ENCODE measurements at places on chromosomes 7 and 10.
A peak's percentile ranks its signal among the peaks of the same experiment; 100 is the strongest.

DNA sequence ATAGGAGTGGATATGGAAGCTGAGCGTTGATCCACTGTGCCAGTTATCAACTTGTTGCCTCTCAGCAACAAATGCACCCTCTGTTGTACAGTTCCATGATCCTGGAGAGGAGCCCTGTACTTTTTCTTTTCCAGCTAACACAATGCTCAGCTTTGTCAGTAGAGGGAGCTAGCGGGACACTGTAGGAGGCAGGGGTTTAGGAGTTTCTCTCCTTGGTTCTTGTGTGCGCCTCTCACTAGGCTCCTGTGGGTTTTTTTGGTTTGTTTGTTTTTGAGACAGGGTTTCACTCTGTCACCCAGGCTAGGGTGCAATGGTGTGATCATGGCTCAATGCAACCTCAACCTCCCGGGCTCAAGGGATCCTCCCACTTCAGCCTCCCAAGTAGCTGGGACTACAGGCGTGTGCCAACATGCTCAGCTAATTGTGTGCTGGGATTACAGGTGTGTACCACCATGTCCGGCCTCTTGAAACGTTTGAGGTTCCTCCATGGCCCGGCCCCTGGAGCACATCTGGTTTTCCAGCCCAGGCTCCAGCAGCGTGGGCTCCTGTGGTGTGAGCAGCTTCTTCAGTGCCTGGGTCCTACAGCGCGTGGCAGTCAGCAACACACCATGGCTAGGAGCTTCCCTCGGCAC is 12.0 kb upstream of the MARVELD1 start:
- DNase-seq: peak; percentile 35

GRCh38 chr7:152108359-152108758 is 82.9 kb downstream of the GALNT11 start:
- no peak for DNase-seq

DNA sequence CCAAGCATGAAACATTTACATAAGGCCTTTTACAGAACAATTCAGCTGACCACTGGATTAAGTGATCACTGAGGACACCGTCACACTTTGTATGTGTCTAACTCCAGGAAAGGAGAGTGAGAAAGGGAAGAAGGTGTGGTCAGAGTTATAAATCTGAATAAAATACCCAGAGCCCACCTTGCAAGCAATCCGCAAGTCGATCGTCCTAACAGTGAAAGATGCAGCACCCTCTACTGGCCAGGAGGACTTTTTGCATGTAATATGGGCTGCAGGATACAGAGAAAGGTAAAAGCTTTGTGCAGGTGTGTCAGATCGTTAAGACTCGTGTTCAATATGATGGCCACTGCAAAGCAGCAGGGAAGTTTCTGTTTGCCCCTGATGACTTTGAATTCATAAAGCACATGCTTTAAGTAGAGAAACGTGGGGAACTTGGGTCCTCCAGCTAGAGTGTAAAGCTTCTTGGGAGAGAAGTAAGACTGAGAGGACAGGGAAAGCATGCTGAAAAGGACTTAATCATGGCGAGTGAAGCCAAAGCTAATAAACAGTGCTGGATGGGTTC is 68.5 kb upstream of the BMPER start:
- DNase-seq: no peak

GRCh38 chr10:89351412-89351779 is 23.6 kb downstream of the IFIT3 start:
- no peak for DNase-seq

DNA sequence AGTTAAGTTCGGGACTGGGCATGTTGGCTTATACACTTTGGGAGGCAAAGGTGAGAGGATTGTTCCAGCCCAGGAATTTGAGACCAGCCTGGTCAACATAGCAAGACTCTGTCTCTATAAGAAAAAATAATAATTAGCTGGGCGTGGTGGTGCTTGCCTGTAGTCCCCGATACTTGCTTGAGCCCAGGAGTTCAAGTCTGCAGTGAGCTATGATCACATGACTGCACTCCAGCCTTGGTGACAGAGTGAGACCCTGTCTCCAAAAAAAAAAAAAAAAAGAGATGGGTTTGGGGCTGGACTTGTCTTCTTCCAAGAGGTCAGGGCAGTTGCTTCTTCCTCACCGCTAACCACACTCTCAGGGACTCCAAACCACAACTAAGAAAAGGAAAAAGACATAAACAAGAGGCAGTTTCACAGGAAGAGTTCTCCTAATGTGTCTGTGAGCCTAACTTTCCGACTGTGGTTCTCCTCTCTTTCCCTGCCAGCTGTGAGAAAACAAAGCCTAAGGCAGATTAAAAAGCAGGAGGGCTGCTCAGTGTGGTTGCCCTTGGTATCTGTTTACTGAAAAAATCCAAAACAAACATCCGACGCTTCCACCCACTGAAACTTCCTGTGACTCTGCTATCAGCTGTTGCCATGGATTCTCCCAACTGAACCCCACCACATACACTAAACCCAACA is 2.4 kb upstream of the SERPINE1 start:
- DNase-seq: no peak

- no peak for DNase-seq
Observed at GRCh38 chr7:30968747-30969603, 5.2 kb downstream of the GHRHR start.

GRCh38 chr7:134120405-134120804 is 6.7 kb upstream of the LRGUK start:
- no peak for DNase-seq

DNA sequence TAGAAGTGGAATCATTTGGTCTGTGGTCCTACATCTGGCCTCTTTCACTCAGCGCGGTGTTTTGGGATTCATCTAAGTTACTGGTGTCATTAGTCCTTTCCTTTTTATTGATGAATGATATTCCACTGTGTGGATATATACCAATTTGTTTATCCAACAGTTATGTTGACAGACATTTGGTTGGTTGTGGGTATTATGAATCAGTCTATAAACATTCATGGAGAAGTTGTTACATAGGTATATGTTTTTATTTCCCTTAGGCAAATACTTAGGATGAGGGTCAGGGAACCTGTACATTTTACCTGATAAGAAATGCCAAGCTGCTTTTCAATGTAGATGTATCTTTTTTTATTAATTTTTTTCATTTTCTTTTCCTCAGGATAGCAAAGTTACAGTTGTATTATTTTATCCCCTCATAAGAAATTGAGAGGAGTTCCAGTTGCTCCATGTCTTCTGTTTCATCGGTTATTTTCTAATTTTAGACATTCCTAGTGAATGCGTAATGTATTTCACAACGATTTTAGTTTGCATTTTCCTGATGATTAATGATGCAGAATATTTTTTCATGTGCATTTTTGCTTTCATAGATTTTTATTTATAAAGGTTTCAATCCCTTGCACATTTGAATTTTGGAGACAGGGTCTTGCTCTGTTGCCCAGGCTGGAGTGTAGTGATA is 203.8 kb upstream of the SH2B2 start:
- no peak for DNase-seq

GRCh38 chr10:15229268-15229667 is 60.8 kb upstream of the NMT2 start:
- no peak for DNase-seq

- DNase-seq: no peak
Observed at GRCh38 chr7:119197172-119197876, 972.8 kb downstream of the ANKRD7 start.

GRCh38 chr10:119981826-119982225 is 89.3 kb downstream of the SEC23IP start:
- no peak for DNase-seq

DNA sequence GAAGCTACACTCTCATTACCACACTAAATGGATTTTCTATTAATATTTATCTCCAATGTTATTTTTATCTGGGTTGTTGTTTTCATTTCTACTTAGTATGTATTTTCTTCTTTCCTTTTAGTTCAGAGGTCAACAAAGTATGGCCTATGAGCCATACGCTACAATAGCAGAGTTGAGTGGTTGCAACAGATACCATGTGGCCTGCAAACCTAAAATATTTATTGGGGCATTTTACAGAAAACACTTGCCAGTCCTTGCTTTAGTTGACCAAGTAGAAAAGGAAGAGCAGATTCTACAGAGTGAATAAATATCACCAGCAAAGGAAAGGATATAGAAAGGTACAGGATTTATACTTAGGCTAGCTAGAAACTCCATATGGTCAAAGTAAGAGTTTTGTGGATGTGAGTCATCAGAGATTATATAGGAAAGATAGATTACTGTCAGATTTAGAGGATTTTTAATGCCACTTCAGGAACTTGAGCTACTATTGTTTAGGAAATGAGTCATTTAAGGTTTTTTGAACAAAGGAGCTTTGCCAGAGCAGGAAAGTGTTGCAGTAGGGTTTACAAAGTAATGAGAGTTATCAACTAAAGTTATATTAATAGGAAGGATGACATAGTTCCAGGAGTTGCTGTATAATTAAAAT is 323.3 kb upstream of the KAT6B start:
- DNase-seq: no peak

DNA sequence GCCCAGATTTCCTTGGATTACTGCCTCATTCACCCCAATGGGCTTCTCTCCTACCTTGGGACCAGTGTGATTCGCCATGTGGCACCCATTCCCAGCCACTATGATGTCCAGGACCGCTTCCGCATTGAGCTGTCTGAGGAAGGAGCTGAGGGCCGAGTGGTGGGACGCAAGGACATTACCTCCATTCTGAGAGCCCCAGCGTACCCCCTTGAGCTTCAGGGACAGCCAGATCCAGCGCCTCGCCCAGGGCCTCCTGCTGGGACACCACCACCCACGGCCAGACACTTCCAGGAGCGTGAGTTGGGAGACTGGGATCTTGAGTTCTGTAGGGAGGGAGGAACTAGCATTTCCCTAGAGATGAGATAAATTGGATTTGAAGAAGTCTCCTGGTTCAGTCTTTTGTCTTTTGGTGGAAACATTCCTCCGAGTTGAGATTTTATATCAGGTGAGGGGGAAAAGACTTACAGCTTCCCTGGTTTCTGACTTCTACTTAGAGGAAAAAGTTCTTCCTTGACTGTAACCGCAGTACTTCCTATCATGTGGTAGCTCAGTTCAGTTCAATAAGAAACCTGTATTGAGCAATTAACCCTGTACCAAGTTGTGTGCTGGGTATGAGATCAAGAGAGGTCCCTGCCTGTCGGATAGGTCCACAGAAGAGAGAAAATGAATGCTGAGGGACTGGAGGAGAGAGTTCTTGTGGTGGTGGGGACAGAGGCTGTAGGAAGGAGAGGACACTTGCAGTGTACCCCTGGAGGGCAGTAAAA is 1.3 kb downstream of the MOSPD3 start:
- DNase-seq: no peak

DNA sequence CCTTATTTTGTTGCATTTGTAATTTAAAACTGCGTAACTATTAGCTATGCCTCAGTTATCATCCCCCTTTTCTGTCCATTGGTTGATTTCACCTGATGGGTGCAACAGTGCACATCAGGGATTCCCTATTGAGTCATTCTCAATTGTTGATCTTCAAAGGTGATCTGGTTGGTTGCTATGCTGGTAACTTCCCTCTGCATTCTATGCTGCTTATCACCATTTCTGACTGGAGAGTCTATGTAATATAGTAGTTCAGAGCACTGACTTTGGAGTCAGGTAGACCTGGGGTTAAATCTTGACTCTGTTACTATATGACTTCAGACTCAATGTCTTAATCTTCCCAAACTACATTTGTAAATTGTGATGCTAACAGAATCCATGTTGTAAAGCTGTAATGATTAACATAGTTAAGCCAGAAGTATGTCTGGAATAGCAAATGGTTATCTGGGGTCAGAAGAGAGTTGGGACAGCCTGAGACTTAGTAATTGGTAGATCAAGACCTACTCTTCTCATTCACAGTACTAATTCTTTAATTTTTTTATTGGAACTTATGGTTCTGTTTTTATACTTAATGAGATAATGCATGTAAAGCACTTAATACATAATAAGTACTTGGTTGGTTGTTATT is 38.1 kb downstream of the EXOC6 start:
- no peak for DNase-seq

DNA sequence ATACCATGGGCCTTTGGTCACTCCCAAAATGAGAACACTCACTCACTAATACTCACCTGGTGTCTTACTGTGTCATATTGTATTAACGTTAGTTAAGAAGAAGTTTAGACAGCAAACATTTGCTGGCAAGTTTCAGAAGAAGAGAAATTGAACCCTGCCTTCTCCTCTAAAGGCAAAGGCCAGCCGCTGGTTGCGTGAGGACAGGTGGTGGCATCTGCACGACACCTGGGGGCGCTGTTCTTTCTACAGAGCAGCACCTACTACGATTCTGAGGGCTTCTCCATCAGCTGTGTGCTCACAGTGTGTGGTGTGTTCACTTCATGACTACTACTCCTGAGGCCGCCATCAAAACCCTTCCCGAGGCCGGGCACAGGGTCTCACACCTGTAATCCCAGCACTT is 17.9 kb upstream of the CLEC2L start:
- no peak for DNase-seq

- no peak for DNase-seq
Observed at GRCh38 chr10:88659725-88660597, 4.3 kb upstream of the LIPF start.

DNA sequence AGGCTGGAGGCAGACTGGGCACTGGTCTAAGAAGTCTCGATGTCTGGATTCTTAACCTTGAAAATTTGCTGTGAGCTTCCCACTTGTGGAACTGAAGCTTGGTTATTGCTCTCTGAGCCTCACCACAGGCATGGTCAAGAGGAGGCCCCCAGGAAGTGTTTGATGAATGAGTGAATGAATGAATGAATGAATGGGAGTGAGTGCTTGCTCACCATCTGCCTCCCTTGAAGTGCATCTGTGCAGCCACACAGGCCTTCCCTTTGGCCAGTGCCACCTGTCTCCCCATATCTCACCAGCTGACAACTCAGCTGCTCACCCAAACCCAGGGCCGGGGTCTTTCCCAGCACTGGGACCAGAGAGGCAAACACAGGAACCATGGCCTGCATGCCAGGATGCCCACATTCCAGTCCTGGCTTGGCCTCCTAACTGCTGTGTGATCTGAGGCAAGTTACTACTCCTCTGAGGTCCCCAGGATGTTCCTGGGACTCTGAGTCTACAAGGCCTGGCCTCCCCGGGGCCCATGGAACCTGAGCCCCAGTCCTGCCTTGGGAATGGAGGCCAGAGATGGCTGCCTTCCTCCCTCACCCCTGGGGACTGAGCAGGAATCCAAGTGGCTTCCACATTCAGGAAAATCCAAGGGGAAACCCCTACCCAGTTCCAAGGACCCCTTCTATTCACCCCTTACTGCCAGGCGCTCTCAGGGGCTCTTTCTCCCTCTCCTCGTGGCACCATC is 51.4 kb upstream of the SLC29A3 start:
- DNase-seq: no peak

GRCh38 chr10:51239006-51239405 is 164.7 kb downstream of the PRKG1 start:
- DNase-seq: no peak
